ENCODE measurements at places on chromosomes 4 and X.

GRCh38 chr4:154492288-154492687, 689 bp upstream of the DCHS2 start:
- DNase-seq = no peak

- DNase-seq = no peak
Measured at GRCh38 chrX:44432641-44433040, 89.2 kb upstream of the EFHC2 start.

- DNase-seq = no peak
Measured at GRCh38 chr4:6191448-6192130, 8.8 kb downstream of the JAKMIP1 start.

DNA sequence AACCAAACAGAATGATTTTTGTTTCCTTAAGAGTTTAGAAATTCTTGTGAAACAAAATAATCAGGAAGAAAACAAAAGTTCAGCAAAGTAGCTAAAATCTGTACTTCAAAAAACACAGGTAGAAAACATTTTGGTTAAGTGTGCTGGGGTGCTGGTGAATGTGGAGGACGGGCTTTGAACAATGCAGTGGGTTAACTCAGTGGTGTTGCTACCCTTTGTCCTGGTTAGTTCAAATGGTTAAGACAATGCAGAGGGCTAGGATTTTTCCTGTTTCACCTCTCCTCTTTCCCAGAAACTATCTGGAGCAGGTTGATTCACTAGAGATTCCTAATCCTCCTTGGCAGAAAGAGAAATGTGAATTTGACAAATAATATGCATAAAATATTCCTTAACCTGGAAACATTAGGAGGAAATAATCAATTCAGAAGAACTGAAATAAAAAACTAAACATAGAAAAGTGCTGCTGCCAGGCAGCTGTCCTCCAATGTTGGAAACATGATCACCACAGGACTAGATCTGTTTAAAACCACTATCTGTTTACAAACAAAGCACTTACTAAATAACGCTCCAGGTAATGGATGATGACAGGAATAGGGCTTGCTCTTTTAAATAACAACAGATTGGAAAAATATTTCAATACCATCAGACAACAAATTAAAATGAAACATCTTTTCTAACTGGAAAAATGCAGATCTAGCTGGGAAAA, 148.9 kb downstream of the MAML3 start:
- DNase-seq = no peak

DNA sequence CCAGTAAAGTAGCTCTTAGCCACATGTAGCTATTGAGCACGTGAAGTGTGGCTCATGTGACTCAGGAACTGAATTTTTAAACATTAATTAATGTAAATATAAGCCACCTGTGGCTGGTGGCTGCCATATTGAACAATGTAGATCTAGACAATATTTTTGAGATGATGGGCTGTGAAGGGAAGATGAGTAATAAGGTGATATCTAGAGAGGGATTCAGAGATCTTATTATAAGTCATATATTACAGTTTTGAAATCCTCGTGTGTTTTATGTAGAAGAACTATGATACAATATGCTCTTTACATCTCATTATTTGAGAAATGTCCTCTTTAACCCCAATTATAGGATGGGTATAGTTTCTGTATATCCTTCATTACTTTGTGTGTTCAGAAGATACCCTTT, 5.6 kb downstream of the GAR1 start:
- no peak for DNase-seq

DNA sequence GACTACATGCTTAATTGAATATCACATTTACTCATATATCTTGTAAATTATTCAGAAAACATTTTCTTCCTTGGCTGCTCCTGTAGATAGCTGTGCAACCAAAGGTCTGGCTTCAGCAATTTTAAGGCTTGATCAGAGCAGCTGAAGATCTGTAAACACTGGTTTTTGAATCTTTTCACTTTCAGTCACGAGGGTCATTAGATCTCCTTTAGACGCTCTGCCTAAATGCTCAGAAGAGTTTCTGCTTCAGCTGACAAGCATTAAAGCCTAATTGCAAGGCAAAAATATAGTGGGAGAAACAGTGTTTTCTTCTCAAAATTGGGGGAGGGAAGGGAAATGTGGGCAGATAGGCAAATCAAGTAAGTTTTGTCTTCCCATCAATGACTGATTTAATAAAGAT, 25.7 kb downstream of the TRPC5 start:
- DNase-seq = no peak

GRCh38 chr4:141739636-141740035, 103.3 kb downstream of the IL15 start:
- no peak for DNase-seq

- no peak for DNase-seq
Measured at GRCh38 chr4:128751354-128751753, 58.1 kb upstream of the JADE1 start.

- no peak for DNase-seq
Measured at GRCh38 chrX:154828016-154828408, 6.5 kb downstream of the SMIM9 start.

GRCh38 chr4:135741583-135741982, 1540.0 kb upstream of the PABPC4L start:
- no peak for DNase-seq

DNA sequence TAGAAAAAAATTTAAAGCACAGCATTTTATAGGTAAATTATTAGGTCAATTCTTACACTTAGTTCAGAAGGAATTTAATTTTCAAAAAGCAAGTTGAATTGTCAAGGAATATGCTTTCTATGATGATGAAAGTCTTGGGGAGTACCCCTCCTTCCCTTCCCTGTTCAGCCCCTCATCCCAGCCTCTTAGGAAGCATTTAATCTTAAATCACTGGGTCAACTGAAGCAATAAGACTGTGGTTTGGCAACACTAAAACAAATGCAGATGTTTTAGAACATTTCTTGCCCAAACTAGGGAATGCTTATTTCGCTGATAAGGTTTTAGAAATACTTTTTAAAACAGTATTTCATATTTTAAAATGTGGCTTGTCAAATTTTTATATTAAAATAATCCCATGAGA, 19.1 kb upstream of the ARSJ start:
- DNase-seq = no peak

All from stimulated activated CD4-positive, alpha-beta T cell treated with anti-CD3 and anti-CD28 coated beads, Interleukin-15, amount 100 ng/mL, for 24 hours (primary cell).